ENCODE measurements at places on chromosomes 4 and X.

DNA sequence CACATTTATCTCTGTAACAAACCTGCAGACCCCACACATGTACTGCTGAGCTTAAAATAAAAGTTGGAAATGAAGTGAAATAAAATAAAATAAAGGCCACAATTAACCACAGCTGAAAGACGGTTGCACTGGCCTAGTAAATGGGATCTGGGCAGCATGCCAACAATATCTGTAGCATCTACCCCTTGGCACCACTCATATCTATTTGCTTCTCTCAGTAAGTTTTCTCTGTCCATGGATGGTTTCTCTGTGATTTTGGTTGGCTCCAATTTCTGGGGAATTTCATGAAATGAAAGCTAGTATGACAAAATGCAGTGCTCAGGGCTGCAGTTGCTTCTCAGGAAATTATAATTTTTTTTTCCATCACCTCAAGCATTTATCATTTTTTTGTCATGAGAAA lies 172.0 kb upstream of the IL15 start:
- H3K27me3 ChIP-seq: no peaks in the 10 kb centered on the region
- no peaks in the 10 kb centered on the region for H3K36me3 ChIP-seq
- no peak for DNase-seq
- H3K4me3 ChIP-seq: no peak overlapping the region

DNA sequence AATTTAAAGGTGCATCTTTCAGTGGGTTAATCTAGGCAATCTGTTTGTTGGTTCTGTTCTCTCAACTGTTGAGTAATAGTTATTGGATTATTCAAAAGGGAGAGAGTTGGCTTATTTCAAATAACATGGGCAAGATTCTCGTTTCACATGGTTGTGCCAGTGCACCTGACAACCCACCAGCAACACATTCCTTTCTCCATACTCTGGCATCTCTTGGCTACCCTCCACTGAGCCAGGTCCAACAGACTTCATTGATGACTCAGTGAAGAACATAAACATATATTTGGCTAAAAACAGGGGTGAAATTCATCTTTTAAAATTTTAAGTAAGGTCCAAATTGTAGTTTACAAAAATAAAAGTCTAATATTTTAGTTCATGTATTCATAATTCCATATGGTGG lies 967.2 kb downstream of the RPA4 start:
- no peaks in the 10 kb centered on the region for H3K36me3 ChIP-seq
- H3K4me1 ChIP-seq: no peaks in the 10 kb centered on the region
- H3K27me3 ChIP-seq: no peaks in the 10 kb centered on the region

- no peaks in the 10 kb centered on the region for H3K36me3 ChIP-seq
- H3K4me3 ChIP-seq: no peak overlapping the region
- H3K4me1 ChIP-seq: no peaks in the 10 kb centered on the region
These were observed 98.2 kb downstream of the YIPF7 start for GRCh38 chr4:44553180-44553579.

- H3K27ac ChIP-seq: no peak overlapping the region
- no peaks in the 10 kb centered on the region for H3K27me3 ChIP-seq
- no peak for DNase-seq
- H3K4me1 ChIP-seq: no peaks in the 10 kb centered on the region
These were observed 1242.8 kb upstream of the DIAPH2 start for GRCh38 chrX:95441836-95442235.

DNA sequence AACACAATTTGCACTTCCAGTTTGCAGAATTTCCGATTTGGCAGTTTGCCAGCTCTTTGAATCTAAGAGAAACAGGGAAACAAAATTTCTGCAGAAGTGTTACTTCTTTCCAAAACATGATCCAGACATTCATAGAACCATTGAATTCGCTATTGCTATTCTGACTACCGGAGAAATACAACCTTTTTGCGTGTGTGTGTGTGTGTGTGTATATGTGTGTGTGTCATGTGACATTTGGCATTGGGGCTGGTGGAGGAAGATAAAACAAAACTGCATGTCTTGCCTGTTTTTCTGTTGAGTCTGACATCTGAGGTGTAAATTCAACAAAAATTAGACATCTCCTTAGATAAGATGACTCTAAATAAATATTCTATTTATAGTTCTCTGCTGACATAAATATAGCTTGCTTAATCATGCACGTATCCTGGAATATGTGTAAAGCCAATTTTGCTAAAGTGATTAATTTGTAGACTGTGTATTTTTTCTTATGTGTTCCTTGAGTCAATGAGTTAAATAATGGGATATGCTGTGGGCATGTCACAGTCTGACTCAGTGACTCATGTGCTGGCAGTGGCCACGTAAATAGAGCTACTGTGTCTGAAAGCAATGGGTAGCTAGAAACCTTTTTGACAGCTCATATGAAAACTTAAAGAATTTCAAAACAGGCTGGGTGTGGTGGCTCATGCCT lies 98.9 kb downstream of the HPGD start:
- H3K27ac ChIP-seq: no peak overlapping the region
- no peaks in the 10 kb centered on the region for H3K4me1 ChIP-seq
- no peak for DNase-seq
- H3K36me3 ChIP-seq: no peaks in the 10 kb centered on the region
- H3K4me3 ChIP-seq: no peak overlapping the region
- no peaks in the 10 kb centered on the region for H3K27me3 ChIP-seq

DNA sequence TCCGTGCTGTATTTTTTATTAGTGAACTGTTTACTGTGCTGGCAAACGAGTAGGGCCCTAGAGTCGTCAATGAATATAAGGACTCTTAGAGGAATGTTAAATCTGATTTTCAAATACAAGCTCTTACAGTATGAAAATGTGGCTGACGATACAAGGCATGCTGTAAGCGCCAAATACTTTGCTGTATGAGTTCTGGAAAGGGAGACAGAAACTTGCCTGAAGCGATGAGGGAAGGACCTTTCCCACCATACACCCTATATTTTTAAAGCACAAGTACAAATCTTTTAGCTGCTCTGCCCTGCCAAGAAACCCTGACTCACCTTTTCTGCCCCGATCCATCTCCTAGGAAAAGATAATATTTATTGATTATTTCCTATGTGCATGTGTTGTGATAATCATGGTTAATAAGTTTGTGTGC lies 15.7 kb upstream of the RUFY3 start:
- peaks cover 10% of the 10 kb centered on the region for H3K4me1 ChIP-seq
- no peak for DNase-seq
- no peaks in the 10 kb centered on the region for H3K27me3 ChIP-seq

DNA sequence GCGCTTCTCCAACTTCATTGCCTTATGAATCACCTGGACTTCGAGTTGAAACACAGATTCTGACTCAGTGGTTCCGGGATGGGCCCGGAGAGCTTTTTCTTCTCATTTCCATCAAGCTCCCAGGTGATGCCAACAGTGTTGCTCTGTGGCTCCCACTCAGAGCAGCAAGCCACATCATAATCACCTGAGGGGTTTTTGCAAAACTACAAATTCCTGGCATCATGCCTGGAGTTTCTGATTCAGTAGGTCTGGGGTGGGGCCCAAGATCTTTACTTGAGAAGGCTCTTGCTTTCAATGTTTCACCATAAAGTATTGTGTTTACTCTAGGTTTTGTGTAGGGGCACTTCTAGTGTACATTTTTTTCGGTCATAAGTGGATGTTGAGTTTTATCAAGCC lies 7.0 kb downstream of the MTM1 start:
- no peak for DNase-seq
- H3K27me3 ChIP-seq: no peaks in the 10 kb centered on the region
- no peak overlapping the region for H3K4me3 ChIP-seq
- no peaks in the 10 kb centered on the region for H3K36me3 ChIP-seq
